NCI-H2029 treated with DMSO at 0.1 percent for 48 hours (cell line): ENCODE measurements at places on chromosomes 6 and 20.

DNA sequence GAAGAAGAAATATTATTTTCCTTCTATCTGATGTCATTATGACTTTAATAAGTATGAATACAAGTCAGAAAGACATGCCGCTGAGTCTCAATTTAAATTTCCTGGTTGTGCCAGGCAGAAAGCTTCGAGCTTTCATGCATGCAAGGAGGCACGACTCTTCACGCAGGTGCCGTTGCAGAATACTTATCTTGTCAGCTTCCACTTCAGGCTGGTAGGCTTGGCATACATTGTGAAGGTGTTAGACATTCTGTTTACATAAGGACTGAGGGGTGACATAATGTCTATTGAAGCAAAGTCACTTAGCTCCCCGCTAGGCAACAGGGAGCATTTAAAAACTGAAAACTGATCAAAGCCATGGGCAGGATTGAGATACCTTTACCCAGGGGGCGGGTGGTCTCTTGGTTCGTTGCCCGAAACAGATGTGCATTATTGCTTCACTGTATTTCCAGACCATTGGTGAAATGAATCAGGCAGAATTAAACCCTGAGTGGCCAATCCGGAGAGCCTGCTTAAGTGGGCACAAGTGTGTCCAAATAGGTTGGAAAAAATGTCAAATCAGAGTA lies 16.4 kb downstream of the BMP6 start:
- DNase-seq: peak; percentile 92

DNA sequence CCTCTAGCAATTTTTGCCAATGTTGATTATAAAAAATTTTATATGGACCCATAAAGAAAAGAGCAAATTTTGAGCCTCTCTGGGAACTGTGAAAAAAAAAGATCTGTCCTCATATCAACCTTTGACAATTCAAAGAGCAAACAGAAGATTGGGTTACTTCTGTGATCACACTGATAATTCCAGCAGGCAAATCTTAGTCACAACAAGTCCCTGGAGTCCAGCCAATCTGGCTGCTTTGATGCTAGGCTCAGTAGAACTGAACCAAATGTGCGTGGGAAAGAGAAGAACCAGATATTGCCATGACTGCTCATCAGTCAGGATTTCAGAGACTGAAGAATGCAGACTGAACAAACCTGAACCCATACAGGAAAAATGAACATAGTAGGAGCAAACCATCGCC lies 438.4 kb upstream of the FLRT3 start:
- no peak for DNase-seq

DNA sequence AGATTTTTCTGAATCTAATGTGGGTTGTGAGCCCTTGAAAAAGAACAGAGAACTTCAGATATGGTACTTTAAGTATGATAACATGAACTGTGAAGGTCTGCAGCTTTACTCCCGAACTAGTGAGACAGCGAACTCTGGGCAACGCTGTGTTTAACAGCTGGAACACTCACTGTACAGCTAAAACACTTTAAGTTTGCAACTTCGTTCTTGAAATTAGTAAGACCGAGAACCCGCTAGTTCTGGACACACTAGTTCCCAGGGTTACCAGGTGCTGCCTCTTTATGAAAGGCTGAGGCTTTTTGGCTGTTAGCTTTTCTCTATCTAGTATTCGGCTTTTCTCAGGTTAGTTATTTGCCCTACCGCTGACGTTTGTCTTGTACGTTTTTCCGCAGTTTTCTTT lies 52.9 kb downstream of the RIOK1 start:
- no peak for DNase-seq

GRCh38 chr6:125300992-125301434 lies 754 bp downstream of the HDDC2 start:
- DNase-seq: no peak

DNA sequence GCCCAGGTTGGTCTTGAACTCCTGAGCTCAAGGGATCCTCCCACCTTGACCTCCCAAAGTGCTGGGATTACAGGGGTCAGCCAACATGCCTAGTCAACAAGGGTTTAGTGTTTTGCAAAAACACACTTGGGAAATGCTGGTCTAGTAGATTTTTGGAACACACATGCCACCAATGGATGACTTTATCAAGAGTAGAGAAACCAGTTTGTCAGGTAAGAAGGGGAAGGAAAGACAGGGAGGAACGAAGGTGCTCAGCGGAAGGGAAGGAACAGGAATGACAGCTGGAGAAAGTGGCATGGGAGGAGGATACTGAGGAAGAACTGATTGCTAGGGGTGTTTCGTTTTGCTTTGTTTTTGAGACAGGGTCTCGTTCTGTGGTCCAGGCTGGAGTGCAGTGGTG lies 15.6 kb upstream of the SEC63 start:
- no peak for DNase-seq

DNA sequence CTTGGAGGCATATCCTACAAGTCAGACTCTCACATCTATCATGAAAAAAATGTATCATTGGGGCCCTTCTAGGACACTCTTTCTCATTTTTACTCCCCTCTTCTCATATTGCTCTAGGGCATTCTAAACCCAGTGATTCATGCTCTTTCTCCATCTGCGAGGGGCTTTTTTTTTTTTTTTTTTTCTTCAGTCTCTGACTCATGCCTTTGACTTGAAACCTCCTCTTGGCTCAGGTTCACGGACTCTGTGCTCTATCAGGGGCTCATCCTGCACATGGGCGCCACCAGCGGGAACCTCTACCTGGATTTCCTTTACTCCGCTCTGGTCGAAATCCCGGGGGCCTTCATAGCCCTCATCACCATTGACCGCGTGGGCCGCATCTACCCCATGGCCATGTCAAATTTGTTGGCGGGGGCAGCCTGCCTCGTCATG lies 17.8 kb downstream of the SLC22A1 start:
- no peak for DNase-seq
